Cerebellar nuclear complex (tissue), 1 donor: ENCODE measurements at places on chromosomes 6 and 20.

- DNase-seq: no peak
Measured at GRCh38 chr6:33673851-33674250, 37.6 kb downstream of the UQCC2 start.

- DNase-seq: no peak
Measured at GRCh38 chr6:12228447-12229146, 61.6 kb upstream of the EDN1 start.

DNA sequence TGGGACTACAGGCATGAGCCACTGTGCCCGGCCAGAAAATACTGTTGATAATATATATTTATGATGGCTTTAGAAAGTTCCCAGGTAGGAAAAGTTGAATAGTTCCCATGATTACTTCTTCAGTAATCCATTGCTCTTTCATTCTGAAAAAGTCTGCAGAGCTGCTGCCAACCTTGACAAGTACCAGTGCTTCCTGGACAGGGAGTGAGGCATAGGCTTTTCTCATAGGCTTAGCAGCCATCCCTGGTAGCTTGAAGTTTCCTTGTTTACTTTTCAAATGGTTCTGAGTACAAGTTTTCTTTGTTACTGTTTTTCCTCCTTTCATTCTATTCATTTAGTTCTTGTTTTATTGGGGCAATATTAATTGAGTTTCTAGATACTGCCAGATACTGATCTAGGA, 7.8 kb downstream of the RWDD1 start:
- DNase-seq: no peak

DNA sequence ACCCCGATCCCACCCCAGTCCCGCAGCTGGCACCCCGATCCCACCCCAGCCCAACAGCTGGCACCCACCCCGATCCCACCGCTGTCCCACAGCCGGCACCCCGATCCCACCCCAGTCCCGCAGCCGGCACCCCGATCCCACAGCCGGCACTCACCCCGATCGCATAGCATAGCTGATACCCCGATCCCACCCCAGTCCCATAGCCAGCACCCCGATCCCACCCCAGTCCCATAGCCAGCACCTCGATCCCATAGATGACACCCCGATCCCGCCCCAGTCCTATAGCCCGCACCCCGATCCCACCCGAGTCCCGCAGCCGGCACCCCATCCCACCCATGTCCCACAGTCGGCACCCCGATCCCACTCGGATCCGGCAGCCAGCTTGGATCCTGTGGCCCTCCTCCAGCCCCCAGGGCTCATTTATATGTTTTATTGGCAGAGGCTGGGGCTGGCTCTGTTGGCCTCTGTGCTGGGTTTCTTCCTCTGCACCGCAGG, 897 bp upstream of the GMEB2 start:
- no peak for DNase-seq

- DNase-seq: no peak
Measured at GRCh38 chr6:113511100-113511499, 346.0 kb upstream of the MARCKS start.

GRCh38 chr6:87762116-87762515, 60.1 kb upstream of the AKIRIN2 start:
- no peak for DNase-seq

DNA sequence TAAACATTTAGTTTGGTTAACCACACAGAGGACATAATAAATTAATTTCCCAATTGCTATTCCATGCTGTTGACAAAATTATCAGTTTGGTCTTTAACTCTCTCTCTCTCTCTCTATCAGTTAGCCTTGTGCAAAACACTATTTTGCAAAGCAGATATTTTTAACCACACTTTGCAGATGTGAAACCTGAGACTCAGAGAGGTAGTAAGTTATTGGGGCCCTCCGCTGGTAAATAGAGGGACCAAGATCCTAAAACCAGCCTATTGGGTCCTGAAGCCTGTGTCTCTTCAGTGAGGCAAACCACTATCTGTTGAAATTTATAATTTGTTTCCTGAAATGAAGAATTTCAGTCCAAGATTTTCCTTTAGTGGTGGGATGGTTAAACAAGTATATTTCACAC, 231.0 kb downstream of the SOD2 start:
- DNase-seq: no peak

GRCh38 chr6:21741221-21742109, 147.9 kb downstream of the SOX4 start:
- DNase-seq: no peak

DNA sequence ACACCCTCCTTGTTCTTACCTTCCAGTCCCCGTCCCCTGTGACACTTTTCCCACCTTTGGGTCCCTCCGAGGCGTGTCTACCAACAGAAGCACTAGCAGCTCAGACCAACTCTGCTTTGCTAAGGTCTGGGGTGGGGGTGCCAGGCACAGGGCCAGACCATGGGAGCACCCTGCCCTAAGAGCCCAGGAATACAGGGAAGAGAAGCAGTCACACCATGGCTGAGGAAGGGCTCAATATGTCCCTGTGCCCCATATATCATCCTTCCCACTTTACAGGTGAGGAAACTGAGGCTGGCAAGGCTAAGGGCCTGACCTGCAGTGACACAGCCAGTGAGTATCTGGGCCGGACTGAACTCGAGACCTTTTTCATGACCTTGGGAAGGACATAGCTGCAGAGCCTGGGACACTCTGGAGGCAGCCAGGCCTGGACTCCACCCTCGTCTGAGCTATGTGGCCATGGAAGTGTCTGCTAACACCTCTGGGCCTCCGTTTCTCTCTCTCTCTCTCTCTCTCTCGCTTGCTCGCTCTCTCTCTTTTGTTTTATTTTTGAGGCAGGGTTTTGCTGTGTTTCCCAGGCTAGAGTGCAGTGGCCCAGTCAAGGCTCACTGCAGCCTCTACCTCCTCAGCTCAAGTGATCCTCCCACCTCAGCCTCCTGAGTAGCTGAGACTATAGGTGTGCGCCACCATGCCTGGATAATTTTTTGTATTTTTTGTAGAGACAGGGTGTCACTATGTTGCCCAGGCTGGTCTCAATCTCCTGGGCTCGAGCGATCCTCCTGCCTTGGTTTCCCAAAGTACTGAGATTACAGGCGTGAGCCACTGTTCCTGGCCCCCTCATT, 156.7 kb downstream of the GRM4 start:
- DNase-seq: no peak

DNA sequence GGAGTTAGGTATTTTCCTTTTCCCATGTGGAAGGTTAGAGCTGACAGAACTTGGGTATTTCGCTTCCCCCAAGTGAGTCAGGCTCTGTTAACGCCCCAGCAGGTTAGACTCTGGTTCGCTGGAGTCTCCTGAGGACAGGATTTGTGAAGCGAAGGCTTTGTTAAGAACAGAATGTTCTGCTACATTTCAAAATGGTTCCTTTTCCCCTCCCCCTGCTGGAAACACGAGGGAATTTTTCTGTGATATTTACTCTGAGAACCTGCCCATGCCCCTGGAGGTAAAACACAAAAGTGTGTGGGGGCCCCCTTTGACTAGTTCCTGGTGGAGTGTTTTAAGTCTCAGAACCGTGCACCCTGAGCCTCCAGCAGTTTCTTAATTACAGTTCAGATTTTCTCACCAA, 731.4 kb upstream of the CITED2 start:
- DNase-seq: no peak

DNA sequence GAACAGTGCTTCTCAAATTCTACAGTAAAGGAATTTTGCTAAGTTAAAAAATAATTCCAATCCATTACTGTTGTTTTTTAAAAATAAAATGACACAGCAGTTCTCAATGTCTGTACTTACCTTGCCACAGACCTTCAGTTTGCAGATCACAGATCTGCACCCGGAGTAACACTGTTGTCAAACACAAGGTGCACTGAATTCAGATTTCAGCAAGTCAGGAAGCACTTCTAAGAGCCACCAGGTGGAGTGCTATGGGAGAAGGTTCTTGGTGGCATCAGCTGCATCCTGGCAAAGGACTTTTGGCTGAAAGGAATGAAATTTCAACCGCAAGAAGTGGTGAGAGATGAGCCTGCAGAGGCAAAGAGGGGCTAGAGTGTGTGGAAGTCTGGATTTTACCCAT, 17.4 kb downstream of the RSPH4A start:
- no peak for DNase-seq

DNA sequence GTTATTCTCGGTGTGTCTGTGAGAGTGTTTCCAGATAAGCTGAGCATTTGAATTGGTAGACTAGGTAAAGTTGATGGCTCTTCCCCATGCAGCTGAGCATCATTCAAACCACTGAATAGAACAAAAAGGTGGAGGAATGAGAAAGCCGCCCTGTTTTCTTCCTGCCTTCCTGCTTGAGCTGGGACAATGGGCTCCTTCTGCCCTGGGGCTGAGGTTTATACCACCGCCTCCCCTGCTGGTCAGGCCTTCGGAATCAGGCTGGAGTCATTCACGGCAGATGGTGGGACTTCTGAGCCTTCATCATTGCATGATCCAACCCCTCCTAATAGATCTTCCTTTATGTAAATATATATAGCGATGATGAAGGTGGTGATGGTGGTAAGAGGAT, 124.9 kb downstream of the ANKRD60 start:
- no peak for DNase-seq

DNA sequence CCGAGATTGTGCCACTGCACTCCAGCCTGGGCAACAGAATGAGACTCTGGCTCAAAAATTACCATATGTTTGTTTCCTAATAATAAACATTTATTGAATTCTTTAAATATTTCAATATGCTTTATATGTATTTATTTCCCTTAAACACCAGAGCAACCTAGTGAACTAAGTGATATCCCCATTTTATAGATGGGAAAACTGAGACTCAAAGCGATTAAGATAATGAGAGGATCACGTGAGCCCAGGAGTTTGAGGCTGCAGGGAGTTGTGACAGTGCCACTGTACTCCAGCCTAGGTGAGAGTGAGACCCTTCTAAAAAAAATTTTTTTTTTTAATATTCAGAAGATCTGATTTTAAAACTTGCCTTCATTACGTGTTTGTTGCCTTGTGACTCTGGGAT, 19.4 kb upstream of the CARMIL1 start:
- no peak for DNase-seq

DNA sequence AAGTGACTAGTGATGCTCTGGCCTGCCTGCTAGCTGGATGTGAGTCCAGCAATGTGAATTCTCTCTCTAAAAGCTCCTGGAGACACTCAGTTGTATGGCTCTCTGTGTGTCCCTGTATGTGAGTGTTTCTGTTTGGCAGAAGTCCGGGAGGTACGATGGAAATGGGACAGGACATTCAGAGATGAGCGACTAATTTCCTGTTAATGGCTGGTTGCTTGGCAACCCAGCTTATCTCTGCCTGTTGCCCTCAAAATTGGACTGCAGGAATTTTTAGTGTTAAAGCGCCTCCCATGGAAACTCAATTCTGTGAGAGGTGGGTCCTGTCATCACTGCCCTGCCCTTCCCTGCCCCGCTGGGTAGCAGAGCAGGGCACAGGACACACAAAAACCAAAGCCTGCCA, 136.8 kb upstream of the LRFN2 start:
- no peak for DNase-seq

GRCh38 chr20:9144643-9145042, 75.8 kb downstream of the PLCB4 start:
- no peak for DNase-seq

DNA sequence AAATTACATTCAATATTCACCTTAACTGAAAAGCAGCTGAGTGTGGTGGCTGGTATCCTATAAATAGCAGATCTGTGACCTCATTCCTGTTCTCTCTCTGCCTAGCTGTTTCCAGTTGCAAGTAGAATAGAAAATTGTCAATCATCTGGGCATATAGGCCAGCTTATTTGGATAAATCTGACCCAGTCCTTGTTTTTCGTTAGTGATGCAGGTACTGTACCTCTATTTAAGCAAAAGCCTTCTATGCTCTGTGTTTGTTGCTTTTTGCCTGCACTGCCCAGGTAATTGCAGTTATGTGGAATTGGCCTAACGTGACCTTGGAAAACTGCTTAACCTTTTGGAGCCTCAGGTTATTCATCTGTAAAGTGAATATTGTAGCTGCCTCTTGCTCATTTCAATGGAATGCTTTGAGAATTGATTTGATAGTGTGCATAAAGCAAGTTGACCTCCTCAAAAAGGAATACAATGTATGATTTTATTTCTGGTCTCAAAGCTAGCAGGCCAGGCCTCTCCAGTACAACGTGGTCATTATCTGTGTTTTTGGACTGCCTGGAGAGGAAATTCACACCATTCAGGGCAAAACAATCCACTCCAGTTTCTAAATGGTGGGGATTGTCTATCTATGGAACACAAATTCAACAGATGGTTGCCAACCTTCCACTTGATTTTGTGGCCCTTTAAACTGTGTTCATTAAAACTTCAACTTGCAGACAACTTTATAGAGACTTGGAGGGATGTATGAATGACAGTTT, 508.7 kb upstream of the CITED2 start:
- no peak for DNase-seq

DNA sequence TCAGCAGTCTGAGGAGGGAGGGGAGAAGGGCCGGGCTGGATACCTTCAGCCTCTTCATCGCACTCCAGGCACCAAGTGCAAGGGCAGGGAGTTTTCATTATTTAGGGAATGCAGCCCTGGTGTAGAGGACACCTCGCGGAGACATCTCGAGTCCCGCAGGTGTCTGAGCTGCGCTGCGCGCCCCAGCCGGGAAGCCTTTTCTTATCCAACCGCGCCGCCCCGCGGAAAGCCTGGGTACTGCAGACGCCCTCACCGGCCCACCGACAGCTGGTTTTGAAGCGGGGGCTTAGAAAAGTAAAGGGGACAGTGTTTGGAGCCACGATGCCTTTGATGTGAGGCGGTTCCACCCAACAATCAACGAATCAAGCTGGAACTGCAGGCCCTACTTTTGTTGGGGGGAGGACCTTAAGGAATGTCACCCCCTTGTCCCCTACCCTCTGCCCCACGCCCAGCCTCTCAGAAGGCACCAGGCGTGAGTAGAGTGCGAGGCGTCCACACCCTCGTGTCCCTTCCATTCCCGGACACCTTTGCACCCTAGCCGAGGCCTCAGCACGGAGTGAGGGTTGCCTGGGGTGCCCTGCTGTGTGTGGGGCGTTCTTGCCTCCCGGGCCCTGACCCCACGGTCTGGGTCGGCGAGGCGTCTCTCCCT, 8.6 kb downstream of the NKX2-2 start:
- DNase-seq: no peak

DNA sequence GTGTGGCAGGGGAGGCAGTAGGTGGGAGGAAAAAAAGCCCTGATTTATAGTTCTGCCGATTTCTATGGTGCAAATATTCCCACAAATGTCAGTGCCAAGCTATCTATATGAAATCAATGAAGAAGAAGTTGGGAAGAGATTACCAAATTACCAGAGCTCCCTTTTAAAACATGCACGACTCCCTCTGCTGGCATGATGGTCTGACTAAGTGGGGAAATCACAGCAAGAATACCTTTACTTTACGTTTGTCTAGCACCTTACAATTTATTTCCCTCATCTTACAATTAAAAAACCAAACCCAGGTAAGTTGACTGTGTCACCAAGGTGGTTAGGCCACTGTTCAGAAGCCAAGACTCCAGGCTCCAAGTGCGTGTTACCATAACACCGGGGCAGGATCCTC, 55.6 kb downstream of the AGPAT4 start:
- DNase-seq: no peak
